ENCODE measurements at places on chromosomes 4 and X. TPM values are rescaled to one million over a fixed set of nuclear protein-coding genes. Genes with fewer than 3 reads are reported as not detected.

DNA sequence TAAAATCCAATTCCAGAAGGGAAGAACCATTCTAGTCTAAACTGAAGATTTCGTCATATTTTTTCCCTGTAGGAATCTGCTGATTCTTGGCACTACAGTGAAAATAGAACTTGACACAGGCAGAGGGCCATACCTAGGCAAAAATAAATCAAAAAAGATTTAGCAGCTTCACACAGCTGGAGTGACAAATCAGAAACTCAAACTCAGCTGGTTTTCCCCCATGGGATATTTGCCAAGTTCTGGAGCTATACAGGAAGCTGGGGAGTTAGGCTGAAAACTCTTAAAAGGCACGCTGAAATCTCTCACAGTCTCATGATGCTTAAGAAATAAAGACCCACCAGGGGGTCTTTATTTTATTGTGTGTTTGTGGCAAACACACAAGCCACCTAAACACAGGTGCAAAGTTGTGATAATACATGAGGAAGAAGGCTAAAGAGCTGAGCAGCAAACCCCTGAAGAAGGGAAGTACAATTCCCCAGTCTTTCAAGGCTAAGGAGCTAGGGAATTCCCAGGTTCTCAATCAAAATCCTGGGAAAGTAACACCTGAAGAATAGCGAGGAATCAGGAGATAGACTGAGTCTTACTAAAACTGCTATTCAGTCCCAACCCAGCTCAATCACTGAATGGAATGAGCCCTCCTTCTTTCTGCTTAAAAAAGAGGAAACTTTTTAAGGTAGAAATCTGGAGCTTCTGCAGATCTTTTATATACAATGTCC is 32.1 kb upstream of the BEND2 start:
- DNase-seq, result no peak

DNA sequence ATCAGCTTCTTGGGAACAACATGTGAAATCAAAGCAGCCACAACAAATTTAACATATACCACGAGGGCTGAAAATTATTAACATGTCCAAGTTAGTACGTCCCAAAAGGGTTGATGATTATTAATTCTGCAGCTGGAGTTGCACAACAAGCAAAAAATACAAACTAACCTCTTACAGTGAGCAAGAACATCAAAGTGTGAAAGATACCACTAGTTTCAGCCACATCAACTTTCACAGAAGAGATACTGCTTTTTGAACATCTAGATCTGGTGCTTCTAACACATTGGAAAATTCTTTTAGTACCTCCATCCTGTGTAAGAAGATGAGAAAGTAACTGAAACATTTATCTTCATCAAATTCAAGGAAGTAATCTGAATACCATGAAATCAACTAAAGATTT is 334.1 kb downstream of the PCDH7 start:
- DNase-seq, result no peak

- DNase-seq, result no peak
Observed at GRCh38 chr4:185202984-185203485, 765 bp downstream of the CFAP97 start.

DNA sequence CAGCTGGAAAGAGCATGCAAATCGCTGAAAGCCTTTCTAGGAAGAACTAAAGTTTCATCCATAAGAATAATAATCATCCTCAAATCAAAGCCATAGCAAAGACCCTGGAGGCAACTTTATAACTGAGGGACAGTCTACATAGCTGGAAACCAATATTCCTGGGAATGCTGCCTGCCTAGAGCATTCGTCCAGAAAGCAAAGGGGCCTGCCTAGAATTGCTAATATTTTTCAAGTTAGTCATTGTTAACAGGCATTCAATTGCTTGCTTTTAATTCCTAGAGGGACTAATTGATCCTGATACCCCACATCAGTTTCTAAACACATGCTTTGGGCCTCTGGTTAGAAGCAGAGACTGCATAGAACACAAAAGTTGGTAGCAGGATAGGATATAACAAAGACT is 4.2 kb upstream of the PPARGC1A start:
- DNase-seq, result no peak

GRCh38 chr4:101774807-101775206 is 15.7 kb upstream of the BANK1 start:
- DNase-seq, result no peak

- no peak for DNase-seq
Observed at GRCh38 chr4:15413010-15413622, 14.7 kb upstream of the C1QTNF7 start.

DNA sequence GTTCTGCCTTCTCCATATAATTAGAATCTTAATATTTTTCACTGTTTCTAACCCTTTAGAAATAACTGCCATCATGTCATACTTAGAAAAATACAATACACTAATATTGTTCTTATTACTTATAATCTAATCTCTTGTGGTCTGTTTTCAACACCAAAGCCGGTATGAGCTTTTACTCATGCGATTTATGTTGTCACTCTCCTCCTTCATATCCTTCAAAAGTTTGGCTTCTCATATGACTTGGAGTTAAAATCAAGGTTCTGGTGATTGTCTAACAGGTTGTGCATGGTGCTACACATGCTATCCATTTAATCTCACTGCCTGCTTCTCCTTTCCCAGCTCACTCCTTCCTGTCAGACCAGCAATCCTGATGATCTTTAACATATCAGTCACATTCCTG is 1392.9 kb downstream of the ARAP2 start:
- DNase-seq, result no peak

GRCh38 chr4:172169871-172170270 is 356.7 kb downstream of the GALNTL6 start:
- DNase-seq, result no peak

DNA sequence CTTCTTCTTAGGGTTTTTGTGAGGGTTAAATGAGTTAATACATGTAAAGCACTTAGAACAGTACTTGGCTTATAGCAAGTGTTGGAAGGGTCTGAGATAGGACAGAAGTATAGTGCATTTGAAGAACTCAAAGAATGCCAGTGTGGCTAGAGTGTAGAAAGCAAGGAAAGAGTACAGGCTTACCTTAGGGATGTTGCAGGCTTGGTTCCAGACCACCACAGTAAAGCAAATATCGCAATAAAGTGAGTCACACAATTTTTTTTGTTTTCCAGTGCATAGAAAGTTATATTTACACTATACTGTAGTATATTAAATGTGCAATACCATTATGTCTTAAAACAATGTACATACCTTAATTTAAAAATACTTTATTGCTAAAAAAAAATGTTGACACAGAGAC is 41.3 kb downstream of the KIF4A start:
- DNase-seq, result no peak

- no peak for DNase-seq
Observed at GRCh38 chr4:125650557-125650956, 335.8 kb downstream of the FAT4 start.

DNA sequence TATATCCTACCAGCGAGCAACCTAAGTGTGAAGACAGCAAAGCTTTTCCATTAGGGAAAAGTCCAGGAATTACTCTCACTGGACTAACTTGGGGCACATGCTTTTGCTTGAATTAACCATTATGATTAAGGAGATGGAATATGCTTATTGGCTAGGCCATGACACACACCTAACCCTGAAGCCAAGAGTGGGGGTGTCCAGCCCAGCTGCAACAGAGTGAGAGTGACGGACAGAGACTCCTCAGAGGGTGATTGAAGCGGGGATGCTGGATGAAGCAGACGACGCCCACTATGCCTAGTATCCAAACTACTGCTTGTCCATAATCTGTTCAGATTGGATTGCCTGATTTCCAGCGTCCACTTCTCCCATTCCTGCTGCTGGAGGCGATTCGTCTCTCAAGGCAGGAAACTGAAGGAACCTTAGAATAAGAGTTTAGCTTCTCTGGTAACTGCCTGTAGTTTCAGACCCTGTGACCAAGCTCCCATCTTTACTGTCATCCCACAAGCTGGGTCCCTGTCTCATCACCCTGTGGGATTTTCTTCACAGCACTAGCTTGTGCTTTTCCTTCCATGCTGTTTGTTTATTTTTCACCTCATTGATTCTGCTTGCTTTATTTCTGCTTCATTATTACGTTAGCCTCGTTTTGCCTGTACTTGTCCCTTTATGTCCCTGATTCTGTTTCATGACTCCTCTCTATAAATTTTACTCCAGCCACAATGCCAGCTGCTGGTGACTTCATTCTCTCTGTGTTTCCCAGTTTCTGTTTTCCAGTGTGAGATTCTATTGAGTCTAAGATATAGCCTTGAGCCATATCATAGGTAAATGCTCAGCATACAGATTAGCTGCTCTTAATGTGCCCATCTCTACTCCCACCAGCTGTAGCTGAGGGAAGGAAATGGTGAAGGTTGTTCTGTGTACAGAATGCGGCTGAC is 19.0 kb downstream of the FAM47E start:
- DNase-seq, result no peak

DNA sequence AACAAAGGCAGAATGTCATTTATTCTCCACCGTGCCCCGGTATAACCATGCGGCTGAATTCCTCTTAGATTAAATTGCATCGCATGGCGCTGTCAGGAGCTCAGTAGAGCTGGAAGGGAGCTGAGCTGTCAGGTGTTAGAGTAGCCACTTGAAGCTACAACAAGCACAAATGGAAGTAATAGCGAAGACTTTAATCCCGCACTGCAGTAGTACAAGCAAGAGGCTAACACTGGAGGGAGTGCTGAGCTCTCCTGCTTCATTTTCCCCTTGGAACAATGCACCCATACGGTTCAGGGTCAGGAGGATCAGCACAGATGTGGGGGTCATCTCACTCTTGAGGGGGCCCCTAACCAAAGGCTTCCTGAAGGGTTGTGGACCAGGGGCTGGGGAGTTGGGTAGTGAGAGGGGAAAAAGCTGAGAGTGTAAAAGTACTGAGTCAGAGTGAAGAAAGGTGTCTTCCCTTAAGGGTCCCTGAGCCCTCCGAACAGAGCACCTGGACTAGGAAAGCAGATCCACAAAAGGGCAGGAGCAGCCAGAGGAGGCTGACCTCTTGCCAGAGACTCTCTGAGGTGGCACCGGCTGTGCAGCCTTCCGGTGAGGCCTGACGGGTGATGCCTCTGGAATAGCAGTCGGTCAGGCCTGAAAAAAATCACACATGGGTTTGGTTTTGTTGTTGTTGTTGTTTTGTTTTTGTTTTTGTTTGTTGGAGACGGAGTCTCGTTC is 36.0 kb upstream of the CBR4 start:
- DNase-seq, result no peak

- no peak for DNase-seq
Observed at GRCh38 chrX:48694776-48695533, 1.6 kb upstream of the SUV39H1 start.

GRCh38 chrX:39859991-39860861 is 237.5 kb downstream of the BCOR start:
- DNase-seq, result no peak

GRCh38 chr4:42428036-42428435 is 30.7 kb downstream of the SHISA3 start:
- no peak for DNase-seq

DNA sequence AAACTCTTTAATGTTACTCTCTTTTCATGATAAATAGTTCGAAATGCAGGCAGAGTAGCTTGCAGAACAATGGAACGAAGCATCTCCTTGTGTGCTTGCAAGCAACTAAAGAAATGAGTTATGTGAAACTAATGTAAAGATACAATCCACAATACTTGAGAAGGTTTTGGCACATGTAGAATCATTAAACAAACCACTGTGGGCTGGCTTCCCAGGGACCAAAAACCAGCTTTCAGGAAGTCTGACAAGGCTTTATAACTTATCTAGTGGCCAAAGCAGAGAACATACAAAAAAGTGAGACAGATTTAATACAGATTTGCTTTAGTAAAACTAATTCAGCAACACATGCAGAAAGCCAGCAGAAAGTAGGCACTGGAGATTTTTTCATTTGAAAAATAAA is 1673.8 kb upstream of the AGA start:
- DNase-seq, result no peak

- no peak for DNase-seq
Observed at GRCh38 chr4:153211986-153212728, 7.9 kb downstream of the TRIM2 start.

- DNase-seq, result no peak
Observed at GRCh38 chr4:189090174-189090814, 850.4 kb upstream of the FRG1 start.

DNA sequence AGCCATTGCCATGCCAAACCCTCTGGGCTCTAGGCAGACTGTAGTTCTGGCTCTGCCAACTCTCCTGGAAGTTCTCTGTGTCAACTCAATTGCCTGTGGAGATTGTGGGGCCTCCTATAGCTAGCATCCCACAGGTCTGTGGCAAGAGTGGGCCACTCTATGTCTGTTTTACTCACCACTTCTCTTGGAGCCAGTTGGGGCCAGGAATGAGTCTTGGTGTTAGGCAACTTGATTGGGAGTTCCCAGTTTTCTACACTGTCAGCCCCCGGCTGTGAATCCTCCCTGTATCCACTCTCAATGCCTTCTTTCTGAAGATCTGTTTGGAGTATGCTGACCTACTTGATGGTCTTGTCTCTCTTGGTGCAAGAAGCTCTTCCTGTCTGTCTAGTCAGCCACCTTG is 48.2 kb upstream of the EPGN start:
- DNase-seq, result no peak

GRCh38 chr4:18511727-18512126 is 490.2 kb upstream of the LCORL start:
- no peak for DNase-seq

DNA sequence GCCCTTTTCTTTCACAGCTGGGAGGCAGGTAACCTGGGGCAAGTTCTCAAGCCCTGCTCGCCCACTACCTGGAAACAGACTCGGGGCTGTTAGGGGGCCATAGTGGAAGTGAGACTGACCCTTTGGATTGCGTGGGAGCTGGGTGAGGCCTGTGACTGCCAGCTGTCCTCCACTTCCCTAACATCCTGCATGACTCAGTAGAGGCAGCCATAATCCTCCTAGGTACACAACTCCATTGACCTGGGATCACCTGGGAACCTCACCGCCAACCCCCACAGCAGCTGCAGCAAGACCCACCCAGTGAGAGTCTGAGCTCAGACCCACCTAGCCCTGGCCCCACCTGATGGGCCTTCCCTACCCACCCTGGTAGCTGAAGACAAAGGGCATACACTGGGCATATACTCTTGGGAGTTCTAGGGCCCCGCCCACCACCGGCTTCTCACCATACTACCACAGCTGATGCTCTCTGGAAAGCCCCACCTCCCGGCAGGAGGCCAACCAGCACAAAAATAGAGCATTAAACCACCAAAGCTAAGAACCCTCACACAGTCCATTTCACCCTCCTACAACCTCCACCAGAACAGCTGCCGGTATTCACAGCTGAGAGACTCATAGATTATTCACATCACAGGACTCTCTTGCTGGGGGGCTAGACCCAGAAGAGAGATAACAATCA is 61.1 kb upstream of the DCTD start:
- DNase-seq, result no peak

- DNase-seq, result no peak
Observed at GRCh38 chrX:93874554-93874953, 200.5 kb downstream of the FAM133A start.

- no peak for DNase-seq
Observed at GRCh38 chrX:39633293-39633692, 464.5 kb downstream of the BCOR start.

GRCh38 chr4:55122235-55122634 is 3.2 kb downstream of the KDR start:
- no peak for DNase-seq

- DNase-seq, result no peak
Observed at GRCh38 chr4:8832113-8832915, 39.3 kb downstream of the HMX1 start.

The CLIC2 gene
- total RNA-seq, result 2.9 TPM

The APLN gene
- total RNA-seq, result not detected

The OSTC gene
- total RNA-seq, result 53.5 TPM

The HERC5 gene
- total RNA-seq, result 4.9 TPM

The CFP gene
- 0.54 TPM for total RNA-seq

The ASB12 gene
- total RNA-seq, result not detected

The SUPT20HL2 gene
- total RNA-seq, result not detected

The TSPYL2 gene
- total RNA-seq, result 12.4 TPM

The OTC gene
- 0.35 TPM for total RNA-seq

The MFAP3L gene
- 2.6 TPM for total RNA-seq

The NLGN4X gene
- total RNA-seq, result 0.28 TPM

The SORCS2 gene
- total RNA-seq, result 0.37 TPM

The EDNRA gene
- 0.52 TPM for total RNA-seq

All from pancreas (tissue), 10 donors.